ENCODE measurements at places on chromosomes 5 and 9. TPM values are rescaled to one million over a fixed set of nuclear protein-coding genes. Genes with fewer than 3 reads are reported as not detected.
A peak's percentile ranks its signal among the peaks of the same experiment; 100 is the strongest.

Gene ZCCHC9
- total RNA-seq, result 19.5 TPM

- no peak for DNase-seq
Measured at GRCh38 chr9:91302831-91303230, 58.9 kb downstream of the AUH start.

DNA sequence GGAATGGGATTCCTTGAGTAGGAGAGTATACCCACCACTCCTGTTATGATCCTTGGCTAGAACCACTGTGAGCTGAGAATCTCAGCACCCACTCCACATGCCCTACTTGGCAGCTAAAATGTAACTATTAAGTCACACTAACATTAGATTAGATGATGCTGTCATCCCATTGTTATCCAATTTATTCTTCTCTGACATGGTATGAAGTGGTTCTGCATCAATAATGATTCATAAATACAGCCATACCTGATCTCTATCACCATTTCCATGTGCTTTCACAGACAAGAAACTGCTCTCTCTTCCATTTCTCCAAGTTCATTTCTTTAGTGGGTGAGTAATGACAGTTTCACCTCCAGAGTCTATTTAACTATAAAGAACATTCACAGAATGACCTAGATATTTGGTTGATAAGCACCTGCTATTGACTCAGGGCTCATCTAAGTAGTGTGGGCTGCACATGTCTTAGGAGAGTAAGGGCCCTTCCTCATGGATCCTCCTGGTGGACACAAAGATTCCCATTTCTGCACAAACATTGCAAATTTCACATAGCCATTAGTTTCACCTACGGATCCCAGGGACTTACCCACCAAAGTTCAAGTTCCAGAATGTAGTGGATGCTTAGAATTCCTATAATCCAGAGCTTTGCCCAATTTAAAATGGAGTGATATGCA lies 187.9 kb downstream of the EBF1 start:
- DNase-seq, result no peak

DNA sequence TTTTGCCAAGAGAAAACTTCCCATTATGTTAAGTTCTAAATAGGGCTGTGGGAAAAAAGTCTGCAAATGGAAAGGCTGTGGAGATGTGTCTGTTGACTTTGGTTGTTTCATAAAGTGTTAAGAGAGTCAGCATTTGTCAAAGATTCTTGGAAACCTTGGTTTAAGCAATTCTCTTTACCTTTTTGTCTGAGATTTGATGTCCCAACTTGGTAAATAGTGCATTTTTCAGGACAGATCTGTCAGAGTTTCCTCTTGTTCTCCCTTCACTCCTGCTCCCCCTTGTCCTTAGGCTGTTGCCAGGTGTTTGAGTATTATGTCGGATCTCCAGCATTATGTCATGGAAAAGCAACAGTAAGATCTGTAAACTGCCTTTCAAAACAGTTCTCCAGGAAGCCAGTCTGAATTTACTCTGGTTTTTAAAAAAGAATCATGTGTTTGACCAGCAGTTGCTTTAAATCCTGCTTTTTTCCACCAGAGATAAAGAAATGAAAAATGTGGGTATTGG lies 79.1 kb upstream of the ADAMTSL1 start:
- no peak for DNase-seq

- DNase-seq, result no peak
Measured at GRCh38 chr9:111148052-111149017, 110.1 kb upstream of the LPAR1 start.

GRCh38 chr9:12785260-12785770 lies 10.5 kb downstream of the LURAP1L start:
- DNase-seq, result peak; percentile 52
